Hematopoietic multipotent progenitor cell (in vitro differentiated cells): ENCODE measurements at places on chromosomes 7 and 10. TPM values are rescaled to one million over a fixed set of nuclear protein-coding genes. Genes with fewer than 3 reads are reported as not detected.

DNA sequence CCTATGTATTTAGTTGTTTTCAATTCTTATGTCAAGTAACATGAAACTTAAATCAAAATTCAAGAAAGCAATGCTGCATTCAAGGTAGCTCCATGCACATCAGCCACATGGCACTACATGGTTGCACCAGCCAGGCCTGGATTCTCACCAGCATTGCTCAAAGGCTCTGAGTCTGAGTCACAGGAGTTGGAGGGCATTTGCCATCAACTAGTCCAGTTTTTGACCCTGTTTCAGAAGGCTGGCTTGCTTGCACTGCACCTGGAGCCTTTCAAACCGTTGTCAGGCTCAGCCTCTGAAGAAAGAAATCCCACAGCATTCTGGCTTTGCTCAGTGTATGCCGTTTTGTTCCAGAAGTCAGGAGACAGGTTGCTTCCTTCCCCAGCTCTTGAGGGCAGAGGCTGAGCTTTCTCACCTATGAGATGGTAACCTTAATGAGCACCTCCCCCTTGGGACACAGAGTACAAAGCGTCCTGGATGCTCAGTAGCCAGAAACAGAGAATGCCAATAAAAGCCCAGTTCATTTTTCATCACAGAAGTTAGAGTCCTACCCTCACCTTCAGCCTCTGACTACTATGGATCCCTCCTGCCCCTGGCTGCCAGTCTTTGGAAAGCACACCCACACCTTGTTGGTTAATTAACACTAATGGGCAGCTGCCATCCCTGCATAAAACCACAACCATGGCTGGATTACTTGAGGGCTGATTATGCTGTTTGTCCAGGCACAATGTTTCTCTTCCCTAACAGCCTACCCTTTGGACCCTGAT lies 288.4 kb upstream of the LRRTM3 start:
- DNase-seq, result no peak

DNA sequence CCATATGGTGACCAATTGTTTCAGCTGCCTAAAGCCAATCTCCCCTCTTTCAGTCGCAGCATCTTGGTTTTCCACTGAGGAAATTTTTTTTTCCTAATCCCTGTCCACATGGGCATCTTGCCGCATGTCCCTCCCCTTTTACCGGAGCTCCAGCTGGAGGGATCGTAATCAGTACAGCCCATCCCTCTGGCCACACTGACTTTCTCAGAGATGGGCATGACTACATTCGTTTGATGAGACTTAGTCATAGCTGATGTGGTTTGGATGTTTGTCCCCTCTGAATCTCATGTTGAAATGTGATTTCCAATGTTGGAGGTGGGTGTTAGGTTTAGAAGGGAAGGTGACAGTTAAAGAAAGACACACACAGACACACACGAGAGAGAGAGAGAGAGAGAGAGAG lies 186.8 kb upstream of the CXCL12 start:
- no peak for DNase-seq

- no peak for DNase-seq
Measured at GRCh38 chr10:124221356-124222317, 128.2 kb upstream of the CHST15 start.

SRRM3 gene
- total RNA-seq, result under 0.01 TPM

H2BK1 gene
- not detected for total RNA-seq

YWHAG gene
- 45.2 TPM for total RNA-seq

- DNase-seq, result no peak
Measured at GRCh38 chr10:132230557-132231210, 43.9 kb downstream of the DPYSL4 start.

DNA sequence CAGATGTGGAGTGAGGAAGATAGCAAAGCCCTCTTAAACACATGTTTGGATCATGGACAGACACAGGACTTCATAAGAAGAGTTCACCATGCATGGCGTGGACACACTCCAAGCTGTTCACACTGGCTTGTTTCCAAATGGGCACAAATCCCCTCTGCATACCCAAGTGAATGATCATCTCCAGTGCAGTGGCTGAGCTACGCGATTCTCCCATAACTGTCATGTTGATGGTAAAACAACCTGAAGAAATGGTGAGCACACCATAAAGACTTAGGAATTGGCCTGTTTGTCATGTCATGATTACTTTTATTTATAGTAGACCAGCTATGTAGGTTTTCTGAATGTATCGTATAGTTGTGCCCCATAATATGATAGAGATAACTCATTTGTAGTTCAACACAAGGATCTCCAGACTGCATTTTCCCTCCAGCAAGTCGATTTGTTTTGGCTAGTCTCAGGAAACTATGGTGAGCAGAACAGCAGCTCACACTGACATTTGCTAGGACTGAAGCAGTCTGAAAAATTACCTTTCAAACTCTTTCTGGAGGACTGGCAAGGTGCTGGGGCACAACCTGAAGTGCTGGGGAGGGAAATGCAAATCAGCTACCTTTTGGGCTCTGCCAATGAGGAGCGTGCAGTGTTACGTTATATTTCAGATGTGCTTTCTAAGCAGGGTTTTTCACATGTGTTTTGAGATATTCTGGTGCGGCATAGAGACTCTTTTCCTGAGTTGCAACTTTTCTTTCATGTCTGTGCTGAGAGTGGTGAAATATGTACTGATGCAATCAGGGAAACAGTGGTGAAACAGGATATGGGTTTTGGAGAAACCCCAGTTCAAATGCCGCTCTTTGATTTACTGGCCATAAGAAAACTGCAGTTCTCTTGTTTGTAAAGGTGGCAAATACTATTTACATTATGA lies 629.6 kb upstream of the DPP6 start:
- DNase-seq, result no peak

CALCR gene
- not detected for total RNA-seq

DNA sequence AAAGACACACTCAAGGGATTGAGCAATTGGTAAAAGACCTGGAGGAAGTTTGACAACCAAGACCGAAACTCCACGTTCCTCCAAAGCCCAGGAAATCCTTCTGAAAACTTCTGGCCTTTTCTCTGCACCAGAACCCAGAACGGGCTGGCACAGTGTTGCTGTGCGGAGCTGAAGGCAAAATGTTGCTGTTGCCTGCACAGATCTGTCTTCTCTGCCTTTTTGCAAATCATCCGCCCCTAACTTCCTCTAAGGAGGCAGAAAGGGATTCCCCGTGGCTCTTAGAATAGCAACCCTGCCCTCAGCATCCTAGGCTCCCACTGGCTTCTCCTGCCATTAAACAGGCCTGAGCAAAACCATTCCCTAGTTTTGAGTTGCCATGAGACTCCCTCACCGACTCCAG lies 44.9 kb downstream of the FIGNL1 start:
- peak; percentile 15 for DNase-seq

DNA sequence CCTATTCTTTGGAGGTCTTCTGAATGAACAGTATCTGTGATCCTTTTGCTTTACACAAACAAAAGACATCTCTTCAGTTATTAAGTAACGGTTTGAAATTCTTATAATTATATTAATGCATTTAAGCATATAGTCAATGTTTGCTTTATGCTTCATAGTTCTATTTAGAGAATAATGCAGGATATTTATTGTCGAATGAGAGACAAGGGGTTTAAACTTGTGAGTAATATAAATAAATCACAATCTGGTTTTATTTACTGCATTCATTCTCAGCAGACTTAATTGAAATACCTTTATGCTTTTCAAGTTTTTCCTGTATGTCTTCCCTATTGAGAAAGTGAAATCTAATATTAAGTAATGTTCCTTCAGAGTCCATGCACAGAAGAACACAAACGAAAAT lies 149.5 kb upstream of the LRRN3 start:
- no peak for DNase-seq

DNA sequence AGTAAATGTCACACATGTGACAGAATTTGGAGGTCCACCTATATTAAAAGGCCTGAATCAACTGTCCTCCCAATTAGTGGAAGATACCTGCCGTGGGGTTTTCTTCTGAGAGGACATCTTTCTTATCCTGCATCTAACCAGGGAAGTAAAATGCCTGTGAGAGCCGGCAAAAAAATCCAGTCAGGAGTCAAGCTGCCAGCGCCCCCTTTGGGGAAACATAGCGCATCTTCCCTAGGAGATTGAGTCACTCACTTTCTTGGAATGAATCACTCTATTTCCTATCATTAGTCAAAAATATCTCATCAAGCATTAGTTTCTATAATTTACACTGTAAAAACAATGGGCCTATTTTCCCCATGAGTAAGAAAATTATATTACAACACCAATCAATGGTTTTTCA lies 66.4 kb upstream of the ANK3 start:
- DNase-seq, result no peak

- no peak for DNase-seq
Measured at GRCh38 chr7:151472644-151473380, 32.9 kb upstream of the CRYGN start.

GRCh38 chr10:948347-948746 lies 16.8 kb upstream of the LARP4B start:
- DNase-seq, result no peak

GRCh38 chr7:16727736-16728135 lies 25.8 kb upstream of the TSPAN13 start:
- no peak for DNase-seq
